ENCODE measurements at places on chromosomes 2 and 18. TPM values are rescaled to one million over a fixed set of nuclear protein-coding genes. Genes with fewer than 3 reads are reported as not detected.
A peak's percentile ranks its signal among the peaks of the same experiment; 100 is the strongest.

DNA sequence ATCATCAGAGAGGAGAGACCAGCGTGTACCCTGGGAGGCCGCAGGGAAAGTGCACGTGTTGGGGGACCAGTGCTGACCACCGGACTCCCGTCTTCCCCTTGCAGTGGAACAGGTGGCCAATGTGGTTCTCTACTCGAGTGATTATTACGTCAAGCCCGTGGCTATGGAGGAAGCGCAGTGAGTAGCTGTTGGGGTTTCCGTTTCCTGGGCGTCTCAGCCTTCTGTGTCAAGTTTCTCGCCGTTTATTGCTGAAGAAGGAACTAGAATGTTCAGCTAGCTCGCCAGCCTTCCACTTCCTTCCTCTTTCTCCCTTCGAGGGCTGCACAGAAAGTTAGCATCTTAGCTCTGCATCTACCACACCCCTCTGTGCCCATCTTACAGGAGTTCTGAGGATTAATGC is 22.8 kb upstream of the DGKD start:
- no peak for DNase-seq

Gene EVX2
- not detected for total RNA-seq

GRCh38 chr2:177258059-177258458 is 6.5 kb downstream of the NFE2L2 start:
- DNase-seq, result no peak

- no peak for DNase-seq
Measured at GRCh38 chr18:8610459-8610851, 1.2 kb downstream of the RAB12 start.

GRCh38 chr18:61400716-61401115 is 67.5 kb downstream of the CDH20 start:
- DNase-seq, result no peak

GRCh38 chr2:235021752-235022151 is 69.9 kb downstream of the SH3BP4 start:
- DNase-seq, result no peak

GRCh38 chr18:34704074-34704473 is 6.0 kb upstream of the DTNA start:
- no peak for DNase-seq

Gene MLPH
- 3.4 TPM for total RNA-seq

Gene TOGARAM2
- total RNA-seq, result 0.18 TPM

GRCh38 chr2:123502931-123503330 is 522.2 kb upstream of the CNTNAP5 start:
- no peak for DNase-seq

GRCh38 chr2:152405206-152406118 is 70.5 kb downstream of the FMNL2 start:
- DNase-seq, result no peak

Gene VAMP5
- 0.59 TPM for total RNA-seq

Gene FOXI3
- total RNA-seq, result 18.3 TPM

Gene FSHR
- total RNA-seq, result not detected

Gene ARHGAP25
- total RNA-seq, result 1.3 TPM

Gene OXER1
- total RNA-seq, result 1.6 TPM

DNA sequence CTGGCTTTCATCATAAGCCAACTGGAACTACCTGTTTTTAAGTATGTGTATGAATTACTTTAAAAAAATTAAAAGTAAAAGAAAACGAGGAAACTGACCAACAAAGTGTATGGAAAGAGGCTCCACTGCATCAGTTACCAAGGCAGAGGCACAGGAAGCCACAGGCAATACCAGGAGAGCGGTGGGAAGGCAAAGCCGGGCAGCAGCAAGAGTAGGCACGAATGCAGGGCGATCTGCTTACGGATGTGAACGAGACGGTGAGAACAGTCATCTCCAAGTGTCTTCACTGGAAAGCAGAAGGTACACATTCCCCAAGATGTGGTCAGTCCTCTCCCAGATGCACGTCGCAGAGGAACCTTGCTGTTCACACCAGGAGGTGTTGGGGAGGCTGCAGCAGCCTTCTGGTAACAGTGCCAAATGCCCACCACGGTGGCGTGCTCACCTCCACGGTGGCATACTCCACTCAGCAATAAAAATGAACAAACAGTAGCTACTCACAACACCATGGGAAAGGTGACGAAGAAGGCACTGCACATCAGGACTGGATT is 43.1 kb downstream of the HS6ST1 start:
- peak; percentile 13 for DNase-seq

- no peak for DNase-seq
Measured at GRCh38 chr2:177998006-177998405, 74.6 kb downstream of the PDE11A start.

Gene ABHD3
- total RNA-seq, result 12.5 TPM

- no peak for DNase-seq
Measured at GRCh38 chr2:6186332-6187151, 494.4 kb downstream of the SOX11 start.

- no peak for DNase-seq
Measured at GRCh38 chr2:167310442-167310841, 422.2 kb downstream of the XIRP2 start.

DNA sequence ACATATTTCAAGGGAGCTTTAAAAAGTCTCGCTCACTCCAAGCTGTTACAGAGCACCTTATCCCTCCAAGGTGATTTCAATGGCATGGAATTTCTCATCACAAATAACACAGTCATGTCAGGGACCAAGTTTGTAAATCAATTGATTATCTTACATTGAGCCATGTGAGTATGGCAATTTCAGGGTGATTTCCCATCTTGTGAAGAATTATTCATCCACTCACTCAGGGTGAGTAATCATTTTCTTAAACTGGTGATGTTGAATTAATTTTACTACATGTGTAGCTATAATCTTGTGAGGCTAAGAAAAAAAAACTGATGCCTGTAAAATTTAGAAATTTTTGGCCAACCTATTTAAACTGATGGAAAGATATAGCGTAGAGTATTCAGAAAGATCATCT is 3.3 kb upstream of the ABCA12 start:
- DNase-seq, result no peak

Gene TMEM169
- 1.0 TPM for total RNA-seq

Gene KLHL41
- total RNA-seq, result not detected

Gene MOGAT1
- total RNA-seq, result not detected

GRCh38 chr2:173802518-173802917 is 162.7 kb downstream of the SP3 start:
- DNase-seq, result no peak

GRCh38 chr2:626491-627339 is 50.5 kb downstream of the TMEM18 start:
- no peak for DNase-seq

DNA sequence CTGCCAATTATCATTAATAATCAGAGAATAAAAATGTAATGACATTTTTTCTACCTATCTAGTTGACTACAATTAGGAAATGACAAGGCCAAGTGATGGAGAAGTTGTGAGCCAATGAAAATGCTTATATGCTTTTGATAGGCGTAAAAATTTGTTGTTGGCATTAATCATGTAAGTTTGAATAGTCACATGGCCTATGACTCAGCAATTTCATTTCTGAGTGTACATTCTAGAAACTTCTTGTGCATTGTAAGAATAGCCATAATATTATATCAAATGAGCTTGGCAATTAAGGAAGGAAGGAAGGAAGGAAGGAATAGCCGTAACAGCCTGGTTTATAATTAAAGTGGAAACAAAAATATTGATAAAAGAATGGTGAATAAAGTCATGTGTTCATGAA is 179.9 kb downstream of the PTH2R start:
- DNase-seq, result no peak

DNA sequence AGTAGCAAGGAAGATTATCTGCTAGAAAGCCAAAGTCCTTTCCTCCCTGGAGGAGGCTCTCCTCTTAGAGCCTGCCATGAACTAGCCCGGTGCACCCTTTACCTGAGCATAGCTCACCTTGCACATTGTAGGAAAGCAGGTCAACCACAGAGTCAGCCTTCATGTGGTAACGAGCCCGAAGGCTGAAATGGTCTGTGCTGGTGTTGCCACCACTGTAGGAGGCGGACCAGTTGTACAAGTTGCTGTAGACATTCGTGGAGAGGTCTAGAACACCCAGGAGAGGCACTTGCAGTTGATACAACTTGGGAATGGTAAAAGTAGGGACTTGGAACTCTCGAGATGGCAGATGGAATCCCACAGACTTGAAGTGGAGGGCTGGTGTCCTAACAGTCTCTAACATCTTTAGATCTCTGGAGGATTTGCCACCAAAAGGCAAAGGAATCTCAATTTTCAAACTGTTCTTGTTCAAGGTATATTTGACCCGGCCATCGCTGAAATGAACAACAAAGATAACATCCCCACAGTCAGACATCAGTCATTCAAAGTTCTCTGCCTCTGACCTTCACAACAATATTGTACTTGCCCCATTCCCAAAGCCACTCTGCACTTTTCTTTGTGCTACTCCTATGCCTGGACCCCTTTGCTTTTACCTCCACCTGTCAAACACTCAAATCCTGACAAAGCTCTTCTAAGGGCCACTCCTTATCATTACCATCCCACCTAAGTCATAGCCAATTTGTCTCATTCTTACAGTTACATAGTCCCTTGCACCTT is 30.6 kb downstream of the APOB start:
- DNase-seq, result no peak

Gene TP53I3
- total RNA-seq, result 45.7 TPM

Gene SCYGR4
- not detected for total RNA-seq

Gene ALK
- total RNA-seq, result not detected

DNA sequence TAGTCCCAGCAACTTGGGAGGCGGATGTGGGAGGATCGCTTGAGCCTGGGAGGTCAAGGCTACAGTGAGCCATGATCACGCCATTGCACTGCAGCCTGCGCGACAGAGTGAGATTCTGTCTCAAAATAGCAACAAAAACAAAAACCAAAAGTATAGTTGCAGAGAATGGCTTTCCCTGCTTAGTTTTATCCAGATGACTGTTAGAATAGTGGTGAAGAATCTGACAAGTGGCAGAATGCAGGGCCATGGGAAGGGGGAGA is 53.8 kb downstream of the NEDD4L start:
- no peak for DNase-seq

DNA sequence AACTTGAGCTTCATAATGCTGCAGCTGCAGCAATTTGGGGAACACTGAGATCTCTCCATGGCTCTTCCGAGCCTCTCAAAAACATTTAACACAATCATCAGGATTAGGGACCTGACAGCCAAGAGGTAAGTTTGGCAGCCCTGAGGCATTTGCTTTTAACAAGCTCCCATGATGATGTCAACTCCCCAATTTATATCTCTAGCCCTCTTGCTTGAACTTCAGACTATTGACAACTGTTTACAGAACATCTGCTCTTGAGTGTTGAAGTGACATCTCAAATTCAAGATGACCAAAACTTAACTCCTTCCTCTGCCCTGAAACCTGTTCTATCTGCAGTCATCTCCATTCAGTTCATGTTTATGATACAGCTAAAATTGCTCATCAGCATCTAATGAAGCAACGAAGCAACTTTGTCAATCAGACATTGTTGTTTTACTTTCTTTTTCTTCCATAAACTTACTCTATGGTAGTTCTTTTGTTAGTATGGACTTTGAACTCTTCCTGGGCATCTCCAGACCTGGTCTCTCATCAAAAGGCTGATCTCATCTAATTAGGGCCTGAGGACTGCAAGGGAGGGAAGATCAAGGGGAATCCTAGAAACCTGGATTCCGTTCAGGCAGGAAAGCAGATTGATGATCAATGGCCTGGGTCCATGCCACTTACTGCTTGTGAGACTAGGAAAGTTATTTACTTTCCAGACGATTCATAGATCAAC is 48.1 kb downstream of the SEMA4F start:
- no peak for DNase-seq

Gene MATN3
- 13.5 TPM for total RNA-seq

Gene ENOSF1
- total RNA-seq, result 40.3 TPM

GRCh38 chr18:63567276-63567675 is 19.9 kb upstream of the SERPINB13 start:
- DNase-seq, result no peak

DNA sequence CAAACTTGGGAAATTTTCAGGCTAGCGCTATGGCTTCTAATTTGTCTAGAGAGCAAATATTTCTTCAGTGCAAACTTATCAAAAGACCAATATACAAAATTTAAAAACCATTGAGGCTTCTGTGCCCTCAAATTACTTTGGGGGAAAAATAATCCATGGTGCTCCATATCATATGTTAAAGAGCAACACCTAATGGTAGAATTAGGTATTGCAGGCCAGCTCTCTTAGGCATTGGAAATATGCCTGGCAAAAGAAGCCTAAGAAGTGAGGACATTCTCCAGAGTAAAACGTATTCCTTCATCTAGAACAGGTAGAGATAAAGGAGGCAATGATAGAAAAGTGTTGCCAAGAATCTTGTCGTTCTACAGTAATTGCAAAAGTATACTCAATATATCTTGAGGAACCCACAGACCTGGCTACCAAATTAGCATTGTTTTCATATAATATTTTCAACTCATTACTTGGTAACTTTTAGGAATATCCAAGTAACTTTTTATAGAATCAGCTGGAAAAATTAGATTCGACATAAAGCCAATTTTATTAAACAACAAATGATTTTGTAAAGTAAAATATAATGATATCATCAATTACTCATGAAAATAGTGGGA is 401.1 kb downstream of the BCL11A start:
- no peak for DNase-seq

DNA sequence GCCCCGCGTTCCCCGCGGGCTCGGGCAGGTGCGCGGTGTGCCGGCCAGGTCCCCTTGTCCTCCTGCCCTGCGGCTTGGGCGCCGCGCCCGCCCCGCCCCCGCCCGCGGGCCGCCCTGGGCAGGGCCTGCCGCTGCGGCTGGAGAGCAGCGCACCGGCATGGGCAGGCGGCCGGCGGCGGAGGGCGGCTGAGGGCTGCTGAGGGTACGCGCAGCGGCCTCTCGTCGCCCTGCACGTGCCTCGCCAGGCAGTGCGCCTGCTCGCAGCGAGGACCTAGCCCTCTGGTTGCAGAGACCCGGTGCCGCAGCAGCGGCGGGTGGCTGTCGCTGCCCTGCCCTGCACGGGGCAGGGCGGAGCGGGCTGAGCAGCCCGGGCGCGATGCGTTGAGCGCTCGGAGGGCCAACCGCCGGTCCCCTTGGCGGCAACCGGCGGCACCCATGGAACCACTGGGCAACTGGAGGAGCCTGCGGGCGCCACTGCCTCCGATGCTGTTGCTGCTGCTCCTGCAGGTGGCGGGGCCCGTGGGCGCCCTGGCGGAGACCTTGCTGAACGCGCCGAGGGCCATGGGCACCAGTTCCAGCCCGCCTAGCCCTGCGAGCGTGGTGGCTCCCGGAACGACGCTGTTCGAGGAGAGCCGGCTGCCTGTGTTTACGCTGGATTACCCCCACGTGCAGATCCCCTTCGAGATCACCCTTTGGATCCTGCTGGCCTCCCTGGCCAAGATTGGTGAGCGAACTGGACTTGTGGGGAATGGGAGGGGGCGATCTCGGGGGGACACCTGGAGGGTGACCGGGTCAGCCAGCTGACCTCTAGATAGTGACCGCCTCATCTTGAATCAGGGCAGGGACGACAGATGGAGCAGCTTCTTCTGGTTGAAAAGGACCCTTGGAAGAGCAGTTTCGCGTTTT is at the start of gene SLC9A2:
Gene SLC9A2, plus strand, starts transcription at position 140 of the 906 bp plus-strand sequence. Its CDS starts 296 bp downstream, at position 436.
- peak; percentile 68 for DNase-seq

- peak; percentile 4 for DNase-seq
Measured at GRCh38 chr2:70688427-70688826, 79.6 kb downstream of the ADD2 start.

Data from H9 (cell line).